Naive B cell (primary cell): ENCODE measurements at places on chromosomes 1 and 21.

DNA sequence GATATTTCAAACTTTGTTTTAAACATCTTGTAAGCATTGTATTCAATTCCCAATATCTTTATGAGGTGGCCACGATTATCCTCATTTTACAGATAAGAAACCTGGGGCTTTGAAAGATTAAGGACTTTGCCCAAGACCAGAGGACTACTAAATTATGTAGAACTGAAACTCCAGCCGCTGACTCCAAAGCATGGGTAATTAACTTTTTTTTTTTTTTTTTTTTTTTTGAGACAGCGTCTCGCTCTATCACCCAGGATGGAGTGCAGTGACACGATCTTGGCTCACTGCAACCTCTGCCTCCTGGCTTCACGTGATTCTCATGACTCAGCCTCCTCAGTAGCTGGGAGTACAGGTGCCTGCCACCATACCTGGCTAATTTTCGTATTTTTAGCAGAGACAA is 68.7 kb downstream of the ALG14 start:
- no peak overlapping the region for H3K27ac ChIP-seq
- peaks cover 3% of the 10 kb centered on the region for H3K4me1 ChIP-seq
- H3K27me3 ChIP-seq = no peaks in the 10 kb centered on the region
- DNase-seq = no peak

GRCh38 chr1:5646486-5647149 is 345.6 kb downstream of the NPHP4 start:
- H3K4me3 ChIP-seq = no peak overlapping the region
- peaks cover 15% of the 10 kb centered on the region for H3K36me3 ChIP-seq
- DNase-seq = no peak
- H3K27ac ChIP-seq = peak overlapping the region; percentile 87

- H3K4me3 ChIP-seq = no peak overlapping the region
- no peaks in the 10 kb centered on the region for H3K36me3 ChIP-seq
- no peaks in the 10 kb centered on the region for H3K4me1 ChIP-seq
- no peak overlapping the region for H3K27ac ChIP-seq
Observed at GRCh38 chr1:245458234-245458633, 303.4 kb downstream of the KIF26B start.

DNA sequence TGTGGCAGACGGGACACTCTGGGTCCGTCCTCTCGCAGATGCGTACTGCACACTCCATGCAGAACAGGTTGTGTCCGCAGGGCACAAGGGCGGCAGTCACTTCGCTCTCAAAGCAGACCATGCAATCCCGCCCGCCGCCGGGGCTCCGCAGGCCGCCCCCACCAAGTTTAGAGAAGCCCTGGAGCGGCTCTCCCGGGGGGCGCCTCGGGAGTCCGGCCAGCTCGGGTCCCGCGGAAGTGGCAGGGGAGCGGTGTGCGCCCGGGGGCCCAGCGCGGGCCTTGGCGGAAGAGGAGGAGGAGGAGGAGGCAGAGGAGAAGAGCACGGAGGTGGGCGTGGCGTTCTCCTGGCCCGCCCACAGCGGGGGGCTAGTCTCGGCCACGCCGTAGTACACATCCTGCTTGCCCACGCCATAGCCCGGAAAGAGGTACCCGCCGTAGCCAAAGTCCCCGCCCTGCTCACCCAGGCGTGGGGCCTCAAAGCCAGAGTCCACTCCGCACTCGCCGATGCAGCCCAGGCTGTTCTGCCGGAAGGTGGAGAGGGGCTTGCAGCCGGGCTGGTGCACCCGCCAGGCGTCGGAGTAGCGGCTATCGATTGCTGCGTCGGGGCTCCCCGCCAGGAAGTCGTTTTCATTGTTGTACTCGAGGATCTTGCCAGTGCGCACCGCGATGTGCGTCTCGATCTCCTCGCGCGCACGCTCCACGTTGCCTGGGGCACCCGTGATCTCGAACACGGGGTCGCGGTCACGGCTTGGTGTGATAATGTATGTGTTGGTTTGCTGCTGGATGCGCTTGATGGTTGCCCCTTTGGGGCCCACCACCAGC is 5.4 kb downstream of the MEX3A start:
- H3K36me3 ChIP-seq = no peaks in the 10 kb centered on the region
- no peak overlapping the region for H3K27ac ChIP-seq
- H3K27me3 ChIP-seq = peaks cover 4% of the 10 kb centered on the region
- peak; percentile 42 for DNase-seq
- H3K4me3 ChIP-seq = peak overlapping the region; percentile 72
- peaks cover 13% of the 10 kb centered on the region for H3K4me1 ChIP-seq

- peak overlapping the region; percentile 95 for H3K4me3 ChIP-seq
- no peaks in the 10 kb centered on the region for H3K27me3 ChIP-seq
- H3K4me1 ChIP-seq = peaks cover 35% of the 10 kb centered on the region
- peak overlapping the region; percentile 99 for H3K27ac ChIP-seq
Observed at GRCh38 chr1:182589931-182590330, 875 bp upstream of the RNASEL start.
